ENCODE measurements at places on chromosomes 16 and 17. TPM values are rescaled to one million over a fixed set of nuclear protein-coding genes. Genes with fewer than 3 reads are reported as not detected.

Gene GJC1
- total RNA-seq = 12.6 TPM

Gene XPO6
- total RNA-seq = 43.9 TPM

Gene ZNF624
- 3.4 TPM for total RNA-seq

Gene NUP85
- 41.9 TPM for total RNA-seq

Gene CYB5B
- total RNA-seq = 95.5 TPM

Gene NHLRC4
- total RNA-seq = 0.88 TPM

Gene SULT1A4
- 12.6 TPM for total RNA-seq

Gene CCDC200
- total RNA-seq = not detected

Gene EPN3
- total RNA-seq = under 0.01 TPM

Gene MYH11
- 0.32 TPM for total RNA-seq

Gene C16orf54
- not detected for total RNA-seq

Gene CFAP52
- not detected for total RNA-seq

Gene CDK3
- total RNA-seq = 0.81 TPM

Gene B3GNT9
- total RNA-seq = 1.3 TPM

Gene GINS2
- 8.7 TPM for total RNA-seq

Gene TMC7
- 6.6 TPM for total RNA-seq

Gene ITGAL
- total RNA-seq = not detected

Gene KRT12
- total RNA-seq = not detected

Gene SCNN1B
- total RNA-seq = 0.32 TPM

Gene HES7
- total RNA-seq = not detected

Gene PKMYT1
- 6.6 TPM for total RNA-seq

Gene MYH3
- total RNA-seq = 0.88 TPM

Gene AOC3
- 0.31 TPM for total RNA-seq

Gene NBR1
- total RNA-seq = 70.4 TPM

Gene CACNG5
- total RNA-seq = not detected

Gene SF3B3
- 39.0 TPM for total RNA-seq

Gene SPN
- not detected for total RNA-seq

Gene UNC45B
- under 0.01 TPM for total RNA-seq

Gene ANKFN1
- total RNA-seq = not detected

Gene CNTNAP1
- total RNA-seq = 53.1 TPM

Gene TMEM11
- total RNA-seq = 16.2 TPM

Gene WFIKKN1
- total RNA-seq = not detected

Gene CTRL
- 0.76 TPM for total RNA-seq
